Fibroblast of lung (primary cell): ENCODE measurements at places on chromosomes 1 and 21. TPM values are rescaled to one million over a fixed set of nuclear protein-coding genes. Genes with fewer than 3 reads are reported as not detected.

LCE3E gene
- not detected in 2 replicates for total RNA-seq

SMPDL3B gene
- total RNA-seq, result 0.17 and 0.26 TPM in 2 replicates

ERO1B gene
- total RNA-seq, result 4.1 and 5.0 TPM in 2 replicates

RIMKLA gene
- total RNA-seq, result under 0.01 TPM in 2 replicates

SERTAD4 gene
- under 0.01 and 0.17 TPM in 2 replicates for total RNA-seq

HSD3B2 gene
- total RNA-seq, result not detected in 2 replicates

ORC1 gene
- total RNA-seq, result 0.26 and 0.83 TPM in 2 replicates

TSSK3 gene
- 0.50 and 0.51 TPM in 2 replicates for total RNA-seq
